ENCODE measurements at places on chromosomes 1 and 21.

DNA sequence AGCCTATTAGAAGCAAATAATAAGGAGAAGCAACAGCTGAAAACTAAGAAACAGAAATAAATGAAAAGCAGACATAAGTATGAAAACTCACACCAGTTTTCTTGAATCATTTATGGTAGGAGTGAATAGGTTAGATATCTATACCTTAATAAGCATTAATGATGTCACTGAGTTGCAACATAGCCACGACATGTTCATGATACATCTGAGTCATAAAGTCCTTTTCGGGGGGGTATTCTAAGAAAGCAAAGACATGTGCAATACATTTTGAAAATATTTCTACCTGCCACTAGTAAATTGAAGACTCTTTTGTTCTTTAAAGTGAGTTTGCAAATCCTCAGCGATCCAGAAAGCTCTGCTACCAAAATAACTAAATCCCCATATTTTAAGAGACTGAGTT, 7.2 kb downstream of the CD34 start:
- H3K4me3 ChIP-seq = no peak overlapping the region
- no peak overlapping the region for H3K27ac ChIP-seq
- DNase-seq = no peak
- H3K4me1 ChIP-seq = no peaks in the 10 kb centered on the region
- H3K36me3 ChIP-seq = no peaks in the 10 kb centered on the region

DNA sequence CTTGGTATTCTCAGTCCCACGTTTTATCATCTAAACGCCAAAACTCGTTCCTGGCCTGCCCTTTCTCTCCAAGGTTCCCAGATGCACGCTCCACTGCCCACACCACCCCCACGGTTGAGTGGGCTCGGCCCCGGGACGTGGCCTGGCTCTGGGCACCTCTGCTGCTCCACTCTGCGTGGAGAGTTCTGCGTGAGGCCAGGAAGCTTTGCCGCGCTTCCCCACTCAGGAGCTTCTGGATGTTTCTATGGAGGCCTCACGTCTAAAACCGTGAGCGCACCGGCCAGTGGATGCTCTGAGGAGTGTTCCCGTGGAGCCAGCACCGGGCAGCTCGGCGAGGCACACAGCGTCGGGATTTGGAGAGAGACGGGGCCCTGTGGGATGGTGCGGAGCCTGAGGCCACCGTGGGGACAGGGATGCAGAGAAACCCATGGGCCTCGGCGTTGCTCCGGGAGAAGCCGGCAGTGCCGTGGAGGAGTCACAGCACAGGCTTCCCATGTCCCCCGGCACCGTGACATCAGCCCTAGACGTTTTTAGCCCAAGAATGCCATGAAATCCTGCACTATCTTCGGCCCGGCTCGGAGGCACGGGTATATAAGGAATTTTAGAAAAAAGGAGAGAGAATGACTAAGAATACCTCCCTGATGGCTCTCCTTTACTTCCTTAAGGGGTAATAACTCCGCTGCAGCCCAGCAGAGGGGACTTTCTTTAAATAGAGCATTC, 125.9 kb downstream of the PRDM16 start:
- no peaks in the 10 kb centered on the region for H3K27me3 ChIP-seq
- H3K4me1 ChIP-seq = peaks cover 37% of the 10 kb centered on the region
- DNase-seq = no peak
- peak overlapping the region; percentile 93 for H3K27ac ChIP-seq

- no peak overlapping the region for H3K27ac ChIP-seq
- H3K4me3 ChIP-seq = no peak overlapping the region
- H3K36me3 ChIP-seq = no peaks in the 10 kb centered on the region
- peaks cover 4% of the 10 kb centered on the region for H3K27me3 ChIP-seq
- DNase-seq = no peak
These were observed 1.6 kb upstream of the PTPN7 start for GRCh38 chr1:202162047-202162417.

GRCh38 chr1:62037274-62037673, 157.4 kb upstream of the L1TD1 start:
- no peaks in the 10 kb centered on the region for H3K36me3 ChIP-seq
- no peak overlapping the region for H3K27ac ChIP-seq
- DNase-seq = no peak
- no peaks in the 10 kb centered on the region for H3K4me1 ChIP-seq
- no peaks in the 10 kb centered on the region for H3K27me3 ChIP-seq

DNA sequence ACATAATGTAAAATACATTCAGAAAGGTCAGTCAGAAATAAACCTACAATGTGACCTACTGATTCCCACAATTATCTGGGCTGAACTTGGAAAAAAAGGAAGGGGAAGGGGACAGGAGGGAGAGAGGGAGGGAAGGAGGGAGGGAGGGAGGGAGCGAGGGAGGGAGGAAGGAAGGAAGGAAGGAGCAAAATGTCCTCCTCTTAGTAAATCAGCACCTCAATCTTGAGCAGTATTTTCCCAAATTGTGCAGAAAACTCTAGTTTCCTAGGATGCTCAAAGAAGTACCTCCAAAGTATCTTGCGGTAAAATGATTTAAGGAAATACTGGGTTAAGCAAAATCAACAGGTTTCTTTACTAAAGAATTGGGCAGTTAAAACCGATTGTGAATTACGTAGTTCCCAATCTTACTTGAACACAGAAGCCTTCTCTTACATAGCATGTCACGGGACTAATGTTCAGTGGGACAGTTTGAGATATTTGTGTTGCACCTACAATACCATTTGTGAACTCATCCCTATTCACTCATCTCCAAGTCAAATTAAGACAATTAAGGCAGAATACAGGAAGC, 51.0 kb upstream of the ASPM start:
- H3K36me3 ChIP-seq = no peaks in the 10 kb centered on the region
- no peaks in the 10 kb centered on the region for H3K27me3 ChIP-seq
- no peak for DNase-seq
- H3K4me1 ChIP-seq = peaks cover 76% of the 10 kb centered on the region
- H3K4me3 ChIP-seq = peak overlapping the region; percentile 88
- H3K27ac ChIP-seq = no peak overlapping the region

DNA sequence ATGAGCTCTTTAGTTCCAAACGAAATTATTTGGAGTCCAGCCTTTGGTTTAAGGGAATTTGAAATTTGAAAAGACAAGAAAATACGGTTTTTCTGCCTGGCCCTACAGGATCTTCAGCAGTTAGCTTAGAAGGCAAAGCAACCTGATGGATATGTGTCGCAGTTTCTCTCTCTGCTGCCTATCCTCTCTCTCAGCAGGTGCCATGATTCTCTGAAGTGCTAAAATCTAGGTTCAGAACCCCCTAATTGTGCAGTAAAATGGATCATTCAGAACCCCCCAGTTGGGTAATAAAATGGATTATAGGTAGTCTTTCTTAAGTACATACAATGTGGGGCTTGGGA, 446 bp upstream of the DEPDC1 start:
- H3K4me3 ChIP-seq = peak overlapping the region; percentile 89
- H3K27me3 ChIP-seq = no peaks in the 10 kb centered on the region
- H3K27ac ChIP-seq = peak overlapping the region; percentile 52
- H3K36me3 ChIP-seq = peaks cover 2% of the 10 kb centered on the region

DNA sequence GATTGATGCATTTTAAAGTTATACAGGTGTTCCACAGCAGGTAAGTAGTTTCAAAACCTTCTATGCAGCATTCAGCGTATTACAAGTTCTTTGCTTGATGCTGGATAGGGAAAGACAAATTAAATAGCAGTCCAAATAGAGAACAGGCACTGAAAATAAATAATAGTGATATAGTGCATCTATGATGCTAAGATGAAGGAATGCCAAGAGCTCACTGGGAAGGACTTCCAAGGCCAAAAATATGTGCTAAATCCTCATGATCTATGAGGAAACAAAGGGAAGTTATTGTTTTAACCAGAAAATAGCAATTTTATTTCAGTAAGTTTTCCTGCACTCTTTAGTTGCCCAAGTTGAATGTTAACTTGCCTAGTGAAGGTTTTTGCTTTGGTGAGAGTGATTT, 127.8 kb upstream of the GREM2 start:
- H3K4me3 ChIP-seq = no peak overlapping the region
- no peaks in the 10 kb centered on the region for H3K27me3 ChIP-seq
- peaks cover 17% of the 10 kb centered on the region for H3K4me1 ChIP-seq
- H3K27ac ChIP-seq = no peak overlapping the region
- no peaks in the 10 kb centered on the region for H3K36me3 ChIP-seq
- DNase-seq = no peak

GRCh38 chr1:57252597-57253294, 171.1 kb downstream of the DAB1 start:
- no peaks in the 10 kb centered on the region for H3K36me3 ChIP-seq
- peaks cover 4% of the 10 kb centered on the region for H3K27me3 ChIP-seq
- H3K27ac ChIP-seq = no peak overlapping the region
- no peak overlapping the region for H3K4me3 ChIP-seq

DNA sequence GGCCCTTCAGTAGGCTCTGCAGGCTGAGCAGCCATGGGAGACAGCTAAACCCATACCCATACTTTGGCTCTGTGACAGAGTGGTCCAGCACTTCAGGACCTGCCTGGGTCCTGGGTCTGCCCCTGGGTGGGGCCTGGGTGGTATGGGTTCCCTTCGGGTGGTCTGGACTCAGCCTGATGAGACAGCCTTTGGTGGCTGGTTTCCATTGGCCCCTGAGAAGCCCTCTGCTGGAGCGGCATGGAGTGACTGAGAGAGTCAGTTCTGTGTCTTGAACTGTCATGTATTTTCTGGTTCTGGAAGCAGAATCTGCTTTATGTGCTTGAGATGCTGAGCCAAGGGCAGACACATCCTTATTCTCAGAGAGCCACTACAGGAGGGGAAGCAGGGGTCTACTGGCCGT, 31.3 kb upstream of the KCNA2 start:
- no peaks in the 10 kb centered on the region for H3K4me1 ChIP-seq
- H3K4me3 ChIP-seq = no peak overlapping the region
- peaks cover 21% of the 10 kb centered on the region for H3K27me3 ChIP-seq
- no peaks in the 10 kb centered on the region for H3K36me3 ChIP-seq

- H3K4me1 ChIP-seq = no peaks in the 10 kb centered on the region
These were observed 1.6 kb upstream of the SLC19A1 start for GRCh38 chr21:45543710-45544448.

DNA sequence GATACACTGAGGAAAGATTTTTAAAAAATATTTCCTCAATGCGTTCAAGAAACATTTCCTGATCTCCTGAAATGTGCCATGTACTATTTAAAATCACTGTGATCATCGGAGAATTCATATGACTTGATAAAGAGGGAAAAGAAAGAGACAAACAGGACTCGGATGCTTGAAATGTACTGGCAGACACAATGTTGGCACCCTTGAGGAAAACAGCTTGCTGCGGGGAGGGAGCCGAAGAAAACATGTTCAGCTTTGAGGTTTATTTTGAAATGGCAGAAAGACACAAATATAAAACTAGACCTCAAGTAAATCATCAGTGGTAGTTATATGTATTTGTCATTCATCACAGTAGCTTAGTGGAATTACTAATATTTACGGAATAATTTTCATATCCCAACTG, 100.9 kb upstream of the BRINP3 start:
- H3K4me3 ChIP-seq = no peak overlapping the region
- H3K27ac ChIP-seq = no peak overlapping the region
- DNase-seq = no peak
- H3K4me1 ChIP-seq = peaks cover 6% of the 10 kb centered on the region

GRCh38 chr21:45870851-45871615, 110.5 kb upstream of the COL6A1 start:
- no peak overlapping the region for H3K27ac ChIP-seq
- peaks cover 34% of the 10 kb centered on the region for H3K4me1 ChIP-seq
- H3K27me3 ChIP-seq = no peaks in the 10 kb centered on the region
- peaks cover 1% of the 10 kb centered on the region for H3K36me3 ChIP-seq
- H3K4me3 ChIP-seq = no peak overlapping the region

GRCh38 chr21:29940361-29940760, 565 bp upstream of the GRIK1 start:
- no peaks in the 10 kb centered on the region for H3K36me3 ChIP-seq
- peaks cover 73% of the 10 kb centered on the region for H3K27me3 ChIP-seq
- DNase-seq = no peak
- H3K4me3 ChIP-seq = peak overlapping the region; percentile 86
- no peak overlapping the region for H3K27ac ChIP-seq

DNA sequence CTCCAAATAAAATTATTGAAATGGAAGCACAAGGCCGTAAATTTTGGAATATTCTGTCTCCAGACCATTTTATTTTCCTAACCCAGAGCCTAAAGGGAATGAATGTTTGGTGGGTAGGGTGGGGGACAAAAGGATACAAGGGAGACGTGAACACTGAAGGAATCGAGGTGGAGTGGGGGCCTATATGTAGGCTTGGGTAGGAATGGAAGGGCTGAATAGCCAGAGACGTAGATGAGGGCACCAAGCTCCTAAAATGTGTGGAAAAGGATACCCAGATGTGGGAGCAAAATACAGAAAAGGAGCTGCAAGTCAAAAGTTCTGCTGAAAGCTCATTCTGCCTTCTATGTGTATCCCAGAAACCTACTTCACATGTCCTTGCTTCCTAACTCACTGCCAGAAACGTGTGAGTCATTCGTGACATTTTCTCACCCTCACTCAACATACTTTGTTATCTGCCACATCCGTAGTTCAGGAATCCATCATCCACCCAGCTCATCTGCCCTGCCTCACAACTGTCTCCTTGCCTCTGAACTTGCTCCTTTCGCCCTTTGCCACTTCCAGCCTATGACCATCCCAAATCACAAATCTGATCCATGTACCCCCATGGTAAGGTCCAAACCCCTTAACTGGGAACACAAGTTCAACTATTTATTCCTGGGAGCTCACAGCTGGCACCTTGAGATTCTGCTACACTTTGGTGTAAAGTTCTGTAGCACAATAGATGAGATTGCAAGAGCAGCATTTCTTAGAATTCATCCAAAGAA, 84.1 kb upstream of the PRDX6 start:
- H3K27ac ChIP-seq = peak overlapping the region; percentile 42
- H3K27me3 ChIP-seq = no peaks in the 10 kb centered on the region
- no peak overlapping the region for H3K4me3 ChIP-seq
- H3K36me3 ChIP-seq = no peaks in the 10 kb centered on the region

DNA sequence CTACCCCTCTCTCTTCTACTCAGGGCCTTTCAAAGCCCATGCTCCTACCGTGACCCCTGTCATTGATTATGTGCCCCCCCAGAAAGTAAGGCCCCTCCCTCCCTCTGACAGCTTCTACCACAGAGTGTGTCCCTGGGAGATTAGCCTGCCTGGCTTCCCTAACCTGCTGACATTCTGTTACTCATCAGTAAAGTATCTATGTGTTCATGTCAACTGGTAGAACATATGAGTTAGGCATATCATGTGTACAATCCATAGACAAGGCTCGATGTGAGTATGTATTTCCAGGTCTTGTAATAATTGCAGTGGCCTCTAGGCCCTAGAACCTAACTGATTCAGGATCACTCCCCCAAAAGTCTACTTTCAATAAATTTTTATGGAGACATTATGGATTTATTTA, 120.0 kb downstream of the GIPC2 start:
- H3K4me1 ChIP-seq = no peaks in the 10 kb centered on the region
- no peak for DNase-seq
- no peak overlapping the region for H3K27ac ChIP-seq
- H3K4me3 ChIP-seq = no peak overlapping the region
- H3K27me3 ChIP-seq = peaks cover 6% of the 10 kb centered on the region
- H3K36me3 ChIP-seq = no peaks in the 10 kb centered on the region

DNA sequence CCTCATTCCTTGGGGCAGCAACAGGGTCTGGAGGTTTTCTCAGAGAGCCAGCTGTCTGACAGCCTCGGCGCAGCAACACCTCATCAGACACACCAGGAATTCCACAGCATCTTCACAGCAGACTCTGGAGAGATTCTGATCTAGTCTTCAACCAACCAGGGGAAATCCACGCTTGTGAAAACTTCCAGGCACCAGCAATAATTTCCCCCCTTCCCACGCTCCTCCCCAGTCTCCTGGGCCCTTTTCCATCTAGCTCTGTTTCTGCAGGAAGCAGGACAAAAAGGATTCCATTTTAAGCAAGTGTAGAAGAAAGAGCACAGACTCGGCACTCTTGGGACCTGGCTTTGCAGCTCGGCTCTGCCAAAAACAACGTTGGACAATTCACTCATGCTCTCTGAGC, 44.3 kb upstream of the CAPZB start:
- H3K4me3 ChIP-seq = no peak overlapping the region
- H3K27ac ChIP-seq = no peak overlapping the region
- no peak for DNase-seq
- H3K27me3 ChIP-seq = no peaks in the 10 kb centered on the region
